Stimulated activated CD8-positive, alpha-beta memory T cell treated with anti-CD3 and anti-CD28 coated beads, Interleukin-7, amount 100 ng/mL, for 24 hours (primary cell): ENCODE measurements at places on chromosomes 3 and 15.

DNA sequence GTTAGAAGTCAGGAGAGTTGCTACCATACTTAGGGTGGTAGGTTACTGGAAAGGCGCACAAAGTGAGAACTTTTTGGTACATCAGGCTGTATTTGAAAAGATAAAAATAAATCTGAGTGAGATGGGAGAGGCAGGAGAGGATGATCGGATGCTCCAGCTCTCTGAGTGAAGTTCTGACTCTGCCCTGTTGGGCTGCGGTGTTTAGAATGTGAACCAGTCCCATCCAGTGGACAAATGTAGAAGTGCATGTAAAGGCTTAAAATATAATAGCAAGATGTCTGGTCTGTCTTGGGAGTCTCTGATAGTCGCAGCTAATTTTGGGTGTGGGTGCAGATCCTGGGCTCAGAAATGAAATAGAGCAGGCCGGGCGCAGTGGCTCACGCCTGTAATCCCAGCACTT, 30.4 kb downstream of the ACKR2 start:
- no peak for DNase-seq

- DNase-seq: no peak
These were observed 17.9 kb downstream of the SLC35A5 start for GRCh38 chr3:112579697-112580096.

DNA sequence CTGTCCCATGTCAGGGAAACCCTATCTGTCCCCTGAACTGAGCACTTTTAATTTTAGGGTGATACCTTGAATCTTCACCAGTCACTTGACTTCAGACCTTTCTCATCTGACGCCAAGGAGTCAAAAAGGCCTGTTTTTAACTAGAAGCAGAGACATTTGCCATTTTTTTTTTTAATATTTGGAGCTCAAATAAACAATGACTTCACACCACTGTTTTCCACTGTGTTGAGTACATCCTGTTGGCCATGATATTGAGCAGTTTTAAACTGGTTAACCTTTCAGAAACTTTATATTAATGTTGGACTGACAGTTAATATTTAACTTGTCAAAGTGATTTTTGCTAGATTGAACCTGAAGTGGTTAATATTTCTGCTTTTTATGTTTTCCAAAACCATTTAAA, 28.2 kb downstream of the DAG1 start:
- DNase-seq: no peak

DNA sequence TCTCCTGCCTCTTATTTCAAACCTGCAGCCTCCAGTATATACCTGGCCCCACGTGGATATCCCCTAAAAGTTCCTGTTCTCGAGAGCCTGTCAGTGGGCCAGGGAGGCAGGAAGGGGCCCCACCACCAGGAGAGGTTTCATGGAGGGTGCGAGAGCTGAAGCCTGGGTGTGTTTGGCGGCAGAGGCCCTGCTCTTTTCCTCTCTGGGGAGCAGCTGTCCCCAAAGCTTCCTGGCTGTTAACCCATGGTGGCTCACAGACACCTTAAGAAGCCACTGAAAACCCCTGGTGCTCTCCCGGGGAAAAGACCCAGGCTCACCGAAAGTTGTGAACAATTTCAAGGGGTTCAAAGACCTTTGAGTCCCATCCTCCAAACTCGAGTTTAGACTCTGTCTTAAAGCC, 1.1 kb downstream of the PRRT3 start:
- no peak for DNase-seq
